Muscle of arm (tissue), 14 donors: ENCODE measurements at places on chromosomes 4 and X. TPM values are rescaled to one million over a fixed set of nuclear protein-coding genes. Genes with fewer than 3 reads are reported as not detected.

DNA sequence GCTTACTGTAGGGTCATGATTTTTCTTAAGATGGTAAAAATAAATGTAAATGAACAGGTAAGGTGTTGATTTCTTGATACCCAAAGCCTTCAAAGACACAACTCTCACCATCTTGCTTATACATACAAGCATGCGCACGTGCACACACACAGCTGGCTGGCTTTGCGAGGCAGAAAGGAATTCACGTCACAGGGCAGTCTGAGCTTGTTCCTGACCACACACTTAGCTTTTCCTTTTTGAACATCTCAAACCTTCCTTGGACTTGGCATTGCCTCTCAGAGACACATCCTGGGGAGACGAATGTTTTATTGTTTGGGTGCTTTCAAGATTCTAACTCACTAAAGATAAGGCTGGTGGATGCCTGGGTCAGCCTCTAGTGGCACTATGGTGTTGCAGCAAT, 175.0 kb downstream of the NHS start:
- DNase-seq = no peak

Gene MAGEA8
- 0.15 TPM for polyA plus RNA-seq

DNA sequence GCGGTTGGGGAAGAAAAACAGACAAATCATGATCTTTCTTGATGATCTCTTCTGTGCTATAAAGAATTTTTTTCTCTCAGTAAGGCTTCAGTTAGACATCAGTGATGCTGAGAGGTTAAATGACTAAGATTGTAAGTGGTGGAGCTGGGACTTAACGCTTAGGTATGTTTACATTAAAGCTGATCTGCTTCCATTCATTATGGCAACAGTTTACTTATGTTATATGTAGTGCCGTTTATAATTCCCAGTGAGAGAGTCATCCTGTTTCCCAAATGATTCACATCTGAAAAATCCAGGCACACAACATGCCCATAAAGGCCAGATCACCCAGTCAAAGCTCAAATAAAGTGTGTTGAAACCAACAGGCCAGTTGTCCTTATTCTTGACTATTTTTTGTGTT, 50.1 kb downstream of the CENPVL3 start:
- DNase-seq = no peak

DNA sequence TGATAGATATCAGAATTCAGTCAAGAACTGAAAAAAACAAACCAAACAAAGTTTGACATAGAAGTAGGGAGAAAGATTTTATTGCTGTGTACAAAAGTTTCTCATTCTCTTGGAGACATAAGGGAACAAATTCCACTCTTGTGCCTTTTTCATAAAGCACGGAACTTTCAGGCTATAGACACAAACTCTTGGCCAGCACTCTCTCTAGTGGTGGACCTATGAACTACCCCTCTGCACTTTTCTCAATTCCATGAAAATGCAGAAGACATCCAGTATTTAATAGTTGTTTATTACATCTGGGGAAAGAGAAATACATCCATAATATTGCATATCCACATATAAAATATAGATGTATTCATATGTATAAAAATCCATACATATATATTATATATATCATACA, 291.6 kb upstream of the HS3ST1 start:
- DNase-seq = no peak

Gene TEX13B
- polyA plus RNA-seq = not detected

Gene SHOX
- polyA plus RNA-seq = 2.9 TPM

DNA sequence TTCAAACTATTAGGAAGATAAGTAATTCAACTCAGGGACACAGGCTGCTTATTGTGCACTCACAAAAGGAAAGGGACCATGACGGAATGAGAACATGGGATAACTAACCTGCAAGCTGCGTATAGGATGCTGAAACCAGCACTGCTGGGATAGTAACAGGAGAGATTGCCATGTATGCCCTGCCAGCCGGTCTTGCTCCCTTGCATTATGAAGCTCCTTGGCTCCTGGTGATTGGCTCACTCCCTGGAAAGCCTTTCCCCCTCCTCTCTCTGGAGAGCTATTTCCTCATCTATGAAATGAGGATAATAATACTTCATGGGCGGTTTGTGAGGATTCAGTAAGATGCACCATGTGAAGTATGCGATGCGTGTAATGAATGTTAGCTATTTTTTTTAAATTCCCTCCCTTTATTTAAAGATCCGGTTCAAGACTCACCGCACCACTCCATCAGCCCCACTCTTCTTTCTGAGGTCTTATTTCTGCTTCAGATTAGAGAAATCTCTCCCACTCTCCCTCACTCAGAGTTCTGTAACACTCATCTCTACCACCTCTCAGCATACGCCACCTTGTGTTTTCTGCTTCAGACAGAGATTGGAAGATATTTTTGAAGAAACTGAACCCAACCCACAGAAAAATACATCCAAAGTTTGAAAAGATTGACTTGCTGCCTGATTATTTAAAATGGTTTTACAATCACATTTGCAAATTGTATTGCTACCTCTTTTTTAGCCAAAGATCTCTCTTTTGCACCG, 18.4 kb downstream of the MSMO1 start:
- DNase-seq = no peak

- no peak for DNase-seq
These were observed 24.6 kb upstream of the WWC2 start for GRCh38 chr4:183074288-183074990.

Gene CFI
- 8.1 TPM for polyA plus RNA-seq

Gene SPANXC
- not detected for polyA plus RNA-seq

Gene LAP3
- 45.6 TPM for polyA plus RNA-seq

Gene SPP1
- 365 TPM for polyA plus RNA-seq
